ENCODE measurements at places on chromosomes 1 and 21.

DNA sequence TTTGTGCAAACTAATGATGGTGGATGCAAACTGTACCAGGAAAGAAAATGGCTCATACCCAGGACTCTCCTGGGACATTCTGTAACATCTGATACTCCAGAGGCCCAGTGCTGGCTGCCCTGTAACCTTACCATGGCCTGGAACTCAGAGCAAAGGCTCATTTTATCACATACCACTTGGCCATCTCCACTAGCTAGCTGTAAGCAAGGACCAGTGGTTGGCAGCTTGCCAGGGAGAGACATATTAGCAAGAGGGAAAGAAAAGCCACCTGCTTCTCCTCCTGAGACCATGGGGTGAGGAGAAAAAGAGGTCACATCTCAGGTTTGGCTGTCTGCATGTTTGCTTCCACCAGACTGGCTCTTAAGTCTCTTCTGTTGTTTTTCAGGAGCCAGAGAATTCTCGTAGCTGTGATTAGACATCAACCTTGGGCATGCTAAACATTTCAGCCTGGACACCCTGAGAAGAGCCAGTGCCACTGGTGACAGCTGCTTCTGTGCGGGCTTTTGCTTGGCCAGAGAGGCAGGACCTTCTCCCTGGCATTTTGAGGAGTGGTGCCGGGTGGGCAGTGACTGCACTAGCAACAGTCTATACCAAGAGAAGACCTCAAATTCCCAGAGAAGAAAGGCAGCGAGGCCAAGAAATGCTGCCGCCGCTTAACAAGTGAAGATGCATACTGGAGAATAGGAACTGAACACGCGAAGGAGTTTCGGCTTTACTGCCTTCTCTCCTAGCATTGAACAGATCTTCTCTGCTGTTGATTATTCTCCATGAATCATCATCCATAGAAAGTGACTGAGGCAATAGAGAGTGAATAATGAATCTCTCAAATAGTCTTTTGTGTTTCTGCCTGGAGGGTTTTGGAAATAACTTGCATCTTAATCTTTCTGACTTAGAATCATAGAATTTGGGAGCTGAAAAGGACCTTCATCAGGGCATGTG lies 6.7 kb upstream of the INKA2 start:
- no peak for DNase-seq

DNA sequence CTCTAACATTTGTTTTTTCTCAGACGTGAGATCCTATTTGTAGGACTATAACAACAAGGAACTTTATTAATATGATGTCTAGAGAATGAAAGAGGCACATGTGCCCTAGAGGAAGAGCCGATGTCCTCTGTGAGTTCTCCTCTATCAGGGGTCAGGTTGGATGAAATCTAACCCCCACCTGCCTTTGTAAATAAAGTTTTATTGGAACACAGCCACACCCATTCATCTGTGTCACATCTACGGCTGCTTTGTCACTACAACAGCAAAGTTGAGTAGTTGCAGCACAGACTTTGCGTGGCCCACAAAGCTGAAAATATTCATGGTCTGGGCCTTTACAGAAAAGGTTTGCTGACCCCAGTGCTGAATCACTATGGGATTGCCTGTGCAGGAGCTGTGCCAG lies 571 bp upstream of the CAPN9 start:
- DNase-seq = no peak

DNA sequence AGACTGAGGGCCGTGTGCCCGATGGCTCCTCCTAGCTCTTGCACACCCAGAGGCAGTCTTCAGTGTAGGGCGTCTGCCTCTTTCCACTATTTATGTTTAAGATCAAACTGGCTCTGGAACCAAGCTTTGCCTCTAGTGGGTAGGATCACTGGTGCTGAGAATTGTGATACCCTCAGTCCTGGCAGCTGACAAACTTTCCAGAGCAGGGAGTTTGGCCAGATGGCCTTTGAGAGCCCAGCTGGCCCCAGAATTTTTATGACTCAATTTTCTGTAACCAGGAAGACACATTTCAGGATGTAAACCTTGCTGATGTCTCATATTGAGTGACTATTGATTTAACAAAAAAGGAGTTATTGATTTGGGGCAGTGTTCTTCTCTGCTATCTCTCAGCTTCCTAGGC lies 6.7 kb downstream of the COQ8A start:
- DNase-seq = no peak

GRCh38 chr1:155218854-155219591 lies 10.5 kb downstream of the MTX1 start:
- no peak for DNase-seq

DNA sequence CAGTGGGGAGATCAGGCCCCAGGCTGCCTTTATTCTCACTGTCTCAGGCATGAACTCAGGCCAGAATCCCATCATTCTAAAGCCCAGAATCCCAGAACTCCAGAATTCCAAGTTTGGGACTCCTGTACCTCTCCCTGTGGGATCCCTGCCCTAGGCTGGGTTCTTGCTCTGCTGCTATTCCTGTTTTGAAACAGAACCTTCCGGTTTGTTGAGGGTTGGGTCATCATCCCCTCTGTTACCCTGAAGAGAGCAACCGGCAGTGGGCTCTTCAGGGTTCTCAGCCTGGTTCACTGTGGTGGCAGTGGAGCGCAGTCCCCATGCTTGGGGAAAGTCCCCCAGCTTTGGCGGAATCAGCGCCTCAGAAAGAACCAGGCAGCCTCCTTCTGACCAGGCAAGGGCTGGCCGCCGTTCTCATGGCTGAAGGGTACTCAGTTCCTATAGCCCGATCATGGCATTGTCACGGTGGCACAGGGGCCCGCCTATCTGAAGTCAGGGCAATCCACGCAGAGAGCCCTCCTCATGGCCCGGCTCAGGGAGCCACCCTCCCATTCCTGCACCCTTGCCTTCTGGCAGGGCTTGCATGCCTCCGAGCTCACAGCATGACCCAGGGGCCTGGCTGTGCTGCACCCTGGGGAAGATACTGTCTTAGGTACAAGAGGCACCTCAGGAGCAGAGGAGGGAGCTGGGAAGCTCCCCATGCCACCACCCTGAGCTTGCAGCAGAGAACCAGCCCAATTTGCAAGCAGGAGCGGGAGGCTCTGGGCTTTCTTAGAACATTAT lies 335.6 kb upstream of the VAMP3 start:
- DNase-seq = no peak

DNA sequence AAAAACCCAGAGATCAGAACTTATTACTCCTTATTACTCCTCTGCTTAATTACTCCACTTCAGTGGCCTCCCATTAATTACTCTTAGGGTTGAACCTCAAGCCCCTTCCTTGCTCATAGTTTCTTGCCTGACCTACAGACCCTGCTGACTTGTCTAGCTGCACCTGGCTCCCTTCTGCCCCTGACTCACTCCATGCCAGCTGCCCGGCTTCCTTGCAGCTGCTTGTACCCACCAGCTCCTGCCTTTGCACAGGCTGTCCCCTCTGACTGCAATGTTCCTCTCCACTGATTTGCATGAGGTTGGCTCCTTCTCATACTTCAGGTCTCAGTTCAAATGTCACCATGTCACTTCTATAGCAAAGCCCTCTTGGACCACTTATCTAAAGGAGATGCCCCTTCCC lies 1.9 kb upstream of the PTPRU start:
- no peak for DNase-seq

DNA sequence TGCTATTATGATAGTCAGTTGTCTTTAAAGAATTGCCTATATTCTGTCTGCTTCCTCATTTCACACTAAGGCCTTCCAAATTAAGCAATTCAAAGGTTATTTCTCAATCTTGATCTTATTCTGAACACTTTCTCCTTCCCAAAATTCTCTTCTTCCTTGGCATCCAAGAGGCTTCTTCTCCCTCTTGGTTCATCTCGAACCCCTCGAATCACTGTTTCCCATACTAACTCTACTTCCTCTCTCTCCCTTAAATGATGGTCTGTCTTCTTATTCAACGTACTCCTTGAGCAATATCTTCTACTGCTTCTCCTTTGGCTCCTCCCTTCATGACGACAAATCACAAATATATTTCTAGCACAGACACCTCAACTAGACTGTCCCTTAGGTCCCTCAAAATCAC lies 4.5 kb downstream of the COPA start:
- DNase-seq = no peak

DNA sequence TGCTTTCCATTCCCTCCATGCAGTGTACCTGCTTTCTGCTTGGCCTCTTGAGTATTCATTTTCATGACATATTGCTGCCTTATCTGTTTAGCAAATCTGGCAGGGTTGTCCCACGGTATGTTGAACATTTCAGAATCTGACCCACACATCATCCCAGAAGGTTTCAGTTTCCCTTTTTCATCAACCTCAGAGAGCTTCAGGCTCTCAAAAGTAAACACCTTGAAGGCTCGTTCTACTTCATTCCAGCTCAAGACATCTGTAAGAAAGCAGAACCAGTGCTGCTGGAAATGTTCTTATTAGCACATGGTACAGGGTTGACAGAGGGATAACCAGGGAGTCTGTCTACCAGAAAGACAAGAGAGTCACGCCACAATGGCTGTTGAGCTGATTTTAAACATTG lies 103.6 kb downstream of the SPAG17 start:
- no peak for DNase-seq

DNA sequence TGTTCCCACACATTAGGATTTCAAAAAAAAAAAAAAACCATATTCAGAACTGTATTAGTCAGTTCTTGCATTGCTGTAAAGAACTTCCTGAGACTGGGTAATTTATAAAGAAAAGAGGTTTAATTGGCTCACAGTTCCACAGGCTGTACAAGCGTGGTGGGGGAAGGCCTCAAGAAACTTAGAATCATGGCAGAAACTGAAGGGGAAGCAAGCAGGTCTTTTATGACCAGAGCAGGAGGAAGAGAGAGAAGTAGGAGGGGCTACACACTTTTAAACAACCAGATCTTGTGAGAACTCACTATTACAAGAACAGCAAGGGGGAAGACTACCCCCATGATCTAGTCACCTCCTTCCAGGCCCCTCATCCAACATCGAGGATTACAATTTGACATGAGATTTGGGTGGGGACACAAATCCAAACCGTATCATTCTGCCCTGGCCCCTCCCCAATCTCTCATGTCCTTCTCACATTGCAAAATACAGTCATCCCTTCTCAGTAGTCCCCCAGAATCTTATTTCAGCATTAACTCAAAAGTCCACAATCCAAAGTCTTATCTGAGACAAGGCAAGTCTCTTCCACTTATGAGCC lies 51.8 kb downstream of the POU2F1 start:
- DNase-seq = no peak

DNA sequence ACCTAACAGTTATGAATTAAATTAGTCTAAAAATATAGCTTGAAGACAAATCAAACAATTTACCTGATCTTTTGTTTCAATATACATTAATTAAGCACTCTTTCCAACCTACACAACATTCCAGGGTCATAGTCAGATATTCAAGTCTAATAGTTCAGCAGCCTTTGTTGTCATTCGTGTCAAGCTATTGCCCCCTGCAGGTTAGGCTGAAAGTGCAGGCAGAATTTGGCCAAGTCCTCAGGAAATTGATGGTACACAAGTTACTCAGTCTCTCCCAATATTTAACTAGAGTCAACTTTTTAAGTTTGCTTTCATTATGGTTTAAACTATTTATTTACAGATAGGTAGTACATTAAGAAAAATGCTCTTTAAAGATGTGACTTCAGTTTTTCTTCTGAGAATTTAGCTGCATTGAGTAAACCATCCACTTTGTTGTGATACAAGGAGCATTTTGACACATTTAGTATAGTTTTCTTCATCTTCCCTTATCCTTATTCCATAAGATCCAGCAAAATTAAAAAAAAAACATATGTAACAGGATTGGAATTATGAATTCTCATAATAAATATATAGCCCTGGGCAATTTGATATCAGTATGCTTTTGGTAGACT lies 130.3 kb upstream of the DPYD start:
- DNase-seq = peak; percentile 58

GRCh38 chr1:179202161-179202560 lies 27.3 kb downstream of the ABL2 start:
- DNase-seq = no peak

DNA sequence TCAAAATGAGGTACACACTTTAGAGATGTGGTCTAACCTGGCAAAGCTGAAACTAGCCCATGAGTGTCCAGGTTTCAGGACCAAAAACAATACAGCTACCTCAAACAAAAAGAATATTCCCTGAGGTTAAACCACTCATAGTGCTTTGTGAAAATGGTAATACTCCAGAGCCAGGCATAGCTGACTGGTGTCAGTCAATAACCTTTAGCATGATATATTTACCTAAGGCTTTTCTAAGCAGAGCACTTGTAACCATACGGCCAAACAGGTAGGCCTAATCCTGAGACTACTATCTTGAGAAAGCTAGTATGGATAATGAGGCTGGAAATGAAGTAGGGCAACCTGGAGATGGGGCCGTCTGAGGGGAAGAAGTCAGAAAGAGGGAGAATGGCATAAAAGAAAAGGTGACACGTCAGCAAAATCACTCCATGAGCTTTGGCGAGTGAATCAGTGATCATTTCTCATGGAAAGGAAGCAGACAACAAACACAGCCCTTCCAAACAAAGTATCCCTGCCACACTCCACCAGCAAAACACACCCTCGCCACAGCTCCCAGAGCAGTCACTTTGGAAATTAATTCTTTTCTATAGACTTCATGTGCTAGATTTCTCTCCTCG lies 1.7 kb upstream of the LRRC52 start:
- DNase-seq = no peak

DNA sequence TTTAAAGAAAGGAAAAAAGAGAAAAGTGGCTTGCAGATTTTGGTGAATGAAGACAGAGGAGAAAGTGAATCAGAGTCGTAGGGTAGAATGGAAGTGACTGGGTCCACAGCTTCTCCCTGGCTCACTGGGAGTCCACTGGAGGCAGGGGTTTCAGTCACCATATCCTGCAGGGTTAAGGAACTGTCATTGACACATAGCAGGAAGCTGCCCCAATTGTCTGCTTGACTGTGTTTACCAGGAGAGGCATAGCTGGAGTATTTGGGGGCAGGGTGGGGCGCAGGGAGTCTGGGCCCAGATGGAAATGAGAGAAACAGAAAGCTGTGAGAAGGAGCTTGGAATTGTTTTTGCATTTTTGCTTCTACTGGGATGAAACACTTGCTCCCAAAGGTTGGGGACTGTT lies 228.8 kb upstream of the CSF3R start:
- DNase-seq = no peak

DNA sequence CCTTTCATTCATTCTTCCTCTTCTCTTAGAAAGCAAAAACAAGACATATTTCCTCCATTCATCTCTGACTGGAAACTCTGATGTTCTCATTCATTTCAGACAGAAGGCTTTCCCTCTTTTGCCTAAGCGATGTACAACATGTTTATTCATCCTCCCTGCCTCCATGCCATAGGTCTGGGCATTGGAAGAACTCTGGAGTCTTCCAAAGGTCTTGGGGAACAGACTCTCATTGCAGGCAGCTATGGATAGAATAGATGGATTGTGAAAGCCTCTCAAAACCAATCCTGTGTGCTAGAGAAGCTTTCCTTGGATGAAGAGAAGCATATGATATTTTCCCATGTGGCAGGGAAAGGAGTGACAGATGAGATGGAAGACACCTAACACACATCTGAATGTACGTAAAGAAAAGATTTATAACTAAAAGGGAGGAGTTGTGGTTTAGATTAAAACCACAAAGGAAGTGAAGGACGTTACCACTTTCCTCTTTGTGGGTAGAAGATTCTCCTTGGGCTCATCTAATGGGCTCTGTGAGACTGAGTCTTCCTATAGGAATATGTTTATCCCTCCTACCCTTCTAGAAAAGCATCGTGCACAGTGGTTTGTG lies 38.7 kb downstream of the BCL9 start:
- DNase-seq = no peak

Data from HuH-7 (cell line).